Stimulated activated CD8-positive, alpha-beta memory T cell treated with anti-CD3 and anti-CD28 coated beads, Interleukin-15, amount 100 ng/mL, for 48 hours (primary cell): ENCODE measurements at places on chromosomes 3 and 15.

DNA sequence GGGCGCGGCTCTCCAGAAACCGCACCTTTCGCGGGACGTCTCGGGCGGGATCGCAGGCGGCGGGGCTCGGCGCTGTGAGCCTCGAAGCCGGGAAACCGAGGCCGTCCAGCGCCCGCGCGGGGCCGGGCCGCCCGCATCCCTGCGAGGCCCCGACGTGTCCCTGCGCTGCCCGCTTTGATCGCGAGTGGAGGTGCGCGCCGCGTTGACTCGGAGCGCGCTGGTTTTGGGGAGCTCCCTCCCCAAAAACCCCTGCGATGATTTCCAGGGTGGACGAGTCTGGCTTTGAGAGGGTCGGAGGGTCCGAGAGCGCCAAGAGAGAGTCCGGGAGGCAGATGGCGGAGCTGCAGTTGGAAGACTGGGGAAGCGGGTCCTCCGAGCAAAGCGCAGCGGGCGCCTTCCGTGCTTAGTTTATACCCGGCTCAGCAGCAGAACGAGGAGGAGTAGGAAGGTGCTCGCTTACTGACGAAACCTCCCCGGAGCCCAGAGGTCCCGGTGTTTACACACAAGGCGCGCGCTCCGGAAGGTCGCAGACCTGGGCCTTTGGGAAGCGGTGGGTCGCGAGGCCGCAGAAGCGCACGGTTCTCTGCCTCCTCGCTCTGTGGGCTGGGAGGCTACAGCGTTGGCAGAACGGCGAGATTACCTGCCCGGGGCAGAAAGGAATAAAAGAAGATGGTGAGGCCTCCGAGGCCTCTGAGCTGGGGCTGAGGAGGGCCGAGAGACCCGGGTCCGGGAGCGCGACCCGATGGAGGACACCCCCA, 687 bp downstream of the ALDH1A3 start:
- no peak for DNase-seq

GRCh38 chr3:145899241-145899640, 261.7 kb downstream of the PLOD2 start:
- no peak for DNase-seq

DNA sequence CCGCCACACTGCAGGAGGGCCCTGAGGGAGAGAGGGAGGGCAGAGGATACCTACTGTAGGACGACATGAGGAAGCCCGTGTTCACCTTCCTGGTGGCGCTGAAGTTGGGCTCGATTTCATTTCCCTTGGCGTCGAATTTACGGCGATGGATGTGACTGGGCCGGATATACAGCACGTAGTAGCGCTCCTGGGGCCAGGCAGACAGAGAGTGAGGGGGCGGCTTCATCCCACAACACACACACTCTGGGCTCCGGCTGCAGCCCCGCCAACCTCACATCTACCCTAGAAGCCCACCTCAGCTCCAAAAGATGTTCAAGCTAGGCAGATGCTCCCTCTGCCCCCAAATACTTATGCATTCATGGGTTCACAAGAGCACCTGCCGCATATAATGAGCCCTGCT, 4.5 kb downstream of the ARPIN start:
- no peak for DNase-seq

- DNase-seq: peak; percentile 57
These were observed 127.5 kb downstream of the BDH1 start for GRCh38 chr3:197428117-197428801.

- no peak for DNase-seq
These were observed 12.1 kb downstream of the IQGAP1 start for GRCh38 chr15:90400005-90400758.

DNA sequence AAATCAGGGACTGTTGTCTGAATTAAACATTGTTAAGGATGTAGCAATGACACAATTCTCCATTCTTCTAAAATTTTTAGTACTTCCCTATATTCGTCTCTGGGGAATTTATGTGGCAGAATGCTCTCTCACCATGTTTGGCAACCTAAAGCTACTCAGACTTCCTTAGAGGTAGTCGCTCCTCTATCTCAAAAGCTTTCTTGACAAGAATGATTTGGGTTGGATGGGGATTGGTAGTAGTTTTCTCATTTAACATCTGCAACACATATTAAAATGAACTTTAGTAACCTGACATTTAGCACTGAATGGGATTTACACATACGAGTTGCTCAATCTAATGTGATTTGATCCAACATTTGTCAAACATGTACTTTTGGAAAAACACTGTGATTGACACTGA, 233.3 kb downstream of the RBMS3 start:
- no peak for DNase-seq

GRCh38 chr3:113620091-113620490, 76.4 kb downstream of the USF3 start:
- no peak for DNase-seq

GRCh38 chr3:115989684-115990421, 366.5 kb downstream of the GAP43 start:
- DNase-seq: no peak

- no peak for DNase-seq
These were observed 26.6 kb downstream of the GOLM2 start for GRCh38 chr15:44315126-44315525.

- no peak for DNase-seq
These were observed 42.9 kb upstream of the ARPP21 start for GRCh38 chr3:35596335-35596995.

- no peak for DNase-seq
These were observed 204.9 kb downstream of the CNTN4 start for GRCh38 chr3:2303566-2303965.

DNA sequence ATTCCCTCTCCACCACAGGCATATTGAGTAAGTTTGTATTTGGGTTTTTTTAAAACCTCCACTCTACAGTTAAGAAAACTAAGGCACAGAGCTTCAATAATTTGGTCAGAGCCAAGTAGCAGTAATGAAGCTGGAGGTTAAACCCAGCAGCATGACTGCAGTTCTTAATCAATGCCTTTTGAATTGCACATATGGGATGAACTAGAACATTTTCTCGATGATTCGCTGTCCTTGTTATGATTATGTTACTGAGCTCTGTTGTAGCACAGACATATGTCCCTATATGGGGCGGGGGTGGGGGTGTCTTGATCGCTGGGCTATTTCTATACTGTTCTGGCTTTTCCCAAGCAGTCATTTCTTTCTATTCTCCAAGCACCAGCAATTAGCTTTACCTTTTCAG, 1.6 kb upstream of the CCR5 start:
- no peak for DNase-seq

- DNase-seq: no peak
These were observed 206.4 kb upstream of the CFAP20DC start for GRCh38 chr3:59256230-59256629.

DNA sequence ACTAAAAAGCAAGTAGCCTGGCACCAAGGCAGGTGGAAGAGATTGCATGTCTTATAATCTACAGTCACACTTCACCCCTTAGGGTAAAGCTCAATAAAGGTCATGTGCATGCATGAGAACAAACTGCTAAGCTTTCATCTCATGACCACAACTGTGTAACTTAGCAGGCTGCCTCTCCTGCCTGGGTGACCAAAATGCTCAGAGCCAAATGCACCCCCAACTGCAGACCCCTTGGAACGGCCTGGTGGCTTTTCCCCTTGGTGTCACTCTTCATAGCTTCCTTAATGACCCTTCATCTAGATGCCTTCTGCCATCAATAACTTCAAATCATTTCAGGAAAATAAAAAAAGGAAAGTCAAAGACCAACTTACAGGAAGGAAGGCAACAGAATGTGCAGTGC, 88.1 kb downstream of the ADAMTS17 start:
- DNase-seq: no peak

DNA sequence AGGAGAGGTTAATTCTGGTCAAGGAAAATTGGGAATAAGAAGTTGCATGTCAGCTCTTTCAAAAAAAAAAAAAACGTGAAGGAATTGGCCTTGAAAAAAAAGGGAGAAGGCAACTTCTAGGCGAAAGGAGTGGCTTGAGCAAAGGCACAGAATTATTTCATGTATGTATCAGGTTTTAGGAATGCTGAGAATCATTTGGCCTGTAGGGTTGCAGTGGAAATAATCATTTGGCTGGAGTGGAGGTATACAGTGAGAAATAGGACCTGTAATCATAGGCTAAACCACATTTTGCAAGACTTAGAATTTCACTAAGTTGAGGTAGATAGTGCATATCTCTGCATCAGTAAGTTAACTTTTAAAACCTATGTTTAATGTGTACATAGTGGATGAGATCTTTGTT, 54.9 kb downstream of the EPHA6 start:
- DNase-seq: no peak

DNA sequence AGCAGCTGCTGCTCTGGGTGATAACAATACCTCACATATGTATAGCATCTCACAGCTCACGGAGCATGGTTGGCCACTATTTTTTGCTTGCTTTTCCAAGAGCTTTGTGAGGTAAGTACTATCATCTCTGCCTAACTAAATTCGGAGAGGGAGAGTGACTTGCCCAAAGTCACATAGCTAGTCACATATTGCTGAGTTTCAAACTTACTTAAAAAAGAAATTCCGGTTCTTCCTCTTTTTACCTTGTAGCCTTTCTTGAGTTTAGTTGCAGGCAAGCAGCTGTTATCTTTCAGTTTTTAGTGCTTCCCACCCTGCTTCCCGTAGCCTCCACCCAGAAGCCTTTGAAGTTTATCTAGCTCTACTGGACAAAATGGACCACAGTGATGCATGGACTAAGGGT, 309.2 kb downstream of the PDCD6IP start:
- DNase-seq: no peak

DNA sequence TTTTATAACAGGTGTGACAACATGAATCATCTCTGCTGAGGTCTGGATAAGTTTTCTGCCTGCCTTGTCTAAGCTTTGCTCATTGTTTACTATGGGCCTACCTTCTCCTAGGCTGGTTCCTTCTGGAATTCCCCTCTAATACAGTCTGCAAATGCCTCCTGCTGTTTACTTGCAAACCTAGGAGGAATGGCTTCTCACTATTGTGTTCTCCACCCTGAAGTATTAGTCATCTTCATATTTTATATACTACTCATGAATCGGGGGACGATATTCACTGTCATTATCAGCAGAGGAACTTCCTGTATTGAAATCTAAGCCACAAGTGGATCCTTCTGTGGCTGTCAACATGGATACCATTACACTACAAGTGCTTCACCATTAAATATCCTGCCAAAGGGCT, 154.8 kb downstream of the PLCL2 start:
- no peak for DNase-seq

GRCh38 chr3:72629191-72629631, 219.0 kb downstream of the SHQ1 start:
- DNase-seq: no peak

DNA sequence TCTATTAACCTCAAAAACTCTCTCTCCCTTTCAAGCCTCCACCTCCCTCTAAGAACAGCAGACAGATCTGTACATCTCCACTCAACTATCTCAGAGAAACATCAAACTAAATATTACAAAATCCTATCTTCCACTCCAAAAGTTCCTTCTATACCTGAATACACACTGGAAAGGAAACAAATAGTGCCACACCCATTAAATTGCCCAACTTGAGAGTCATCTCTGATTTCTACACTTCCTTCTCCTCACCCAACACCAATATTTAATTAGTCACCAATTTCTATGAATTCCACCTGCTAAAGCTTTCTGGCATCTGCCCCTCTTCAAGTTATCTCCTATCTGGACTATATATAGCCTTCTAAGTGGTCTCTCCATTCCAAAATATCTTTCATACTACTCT, 65.8 kb downstream of the PEAK1 start:
- DNase-seq: no peak

DNA sequence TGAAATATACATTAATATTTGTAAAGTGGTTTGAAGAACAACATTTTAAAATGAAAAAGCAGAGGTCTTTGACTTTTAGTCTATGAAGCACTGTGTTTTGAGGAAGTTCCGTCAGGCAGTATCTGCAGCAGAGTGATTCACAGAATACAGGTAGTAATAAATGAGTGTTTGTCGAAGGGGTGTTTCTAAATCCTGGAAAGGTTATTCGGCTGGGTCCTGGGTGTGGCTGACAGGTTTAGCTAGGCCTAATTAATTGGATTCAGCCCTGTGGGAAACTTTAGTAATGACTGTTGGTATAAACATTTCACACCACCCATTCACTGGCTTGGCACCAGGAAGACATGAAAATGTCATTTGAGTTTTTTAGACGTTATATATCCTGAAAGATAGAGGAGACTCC, 51.3 kb downstream of the TIPARP start:
- DNase-seq: no peak

GRCh38 chr15:82807920-82808633, 1.4 kb upstream of the WHAMM start:
- DNase-seq: no peak

DNA sequence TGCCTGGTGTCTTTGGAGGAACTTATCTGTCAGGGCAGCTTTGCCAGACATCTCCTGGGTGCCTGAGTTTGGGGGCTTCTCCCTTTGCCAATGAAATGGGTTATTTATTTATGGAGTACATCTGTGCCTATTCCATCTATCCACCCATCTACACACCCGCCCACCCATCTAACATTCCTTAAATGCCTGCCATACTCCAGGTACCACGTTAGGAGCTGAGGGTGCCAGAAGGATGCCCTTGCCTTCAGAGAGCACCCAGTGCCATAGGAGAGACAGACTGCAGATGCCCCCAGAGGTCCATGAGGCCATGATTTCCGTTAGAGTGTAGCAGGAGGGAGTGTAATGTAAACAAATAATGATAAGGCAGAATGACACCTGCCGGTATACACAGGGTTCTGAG, 21.8 kb upstream of the KIF23 start:
- no peak for DNase-seq
